ENCODE measurements at places on chromosomes 1 and 21.

- DNase-seq = no peak
Observed at GRCh38 chr1:76833151-76833550, 34.1 kb upstream of the ST6GALNAC5 start.

- DNase-seq = no peak
Observed at GRCh38 chr1:109762039-109762585, 1.6 kb downstream of the EPS8L3 start.

- DNase-seq = no peak
Observed at GRCh38 chr1:92957030-92957734, 4.1 kb downstream of the DIPK1A start.

DNA sequence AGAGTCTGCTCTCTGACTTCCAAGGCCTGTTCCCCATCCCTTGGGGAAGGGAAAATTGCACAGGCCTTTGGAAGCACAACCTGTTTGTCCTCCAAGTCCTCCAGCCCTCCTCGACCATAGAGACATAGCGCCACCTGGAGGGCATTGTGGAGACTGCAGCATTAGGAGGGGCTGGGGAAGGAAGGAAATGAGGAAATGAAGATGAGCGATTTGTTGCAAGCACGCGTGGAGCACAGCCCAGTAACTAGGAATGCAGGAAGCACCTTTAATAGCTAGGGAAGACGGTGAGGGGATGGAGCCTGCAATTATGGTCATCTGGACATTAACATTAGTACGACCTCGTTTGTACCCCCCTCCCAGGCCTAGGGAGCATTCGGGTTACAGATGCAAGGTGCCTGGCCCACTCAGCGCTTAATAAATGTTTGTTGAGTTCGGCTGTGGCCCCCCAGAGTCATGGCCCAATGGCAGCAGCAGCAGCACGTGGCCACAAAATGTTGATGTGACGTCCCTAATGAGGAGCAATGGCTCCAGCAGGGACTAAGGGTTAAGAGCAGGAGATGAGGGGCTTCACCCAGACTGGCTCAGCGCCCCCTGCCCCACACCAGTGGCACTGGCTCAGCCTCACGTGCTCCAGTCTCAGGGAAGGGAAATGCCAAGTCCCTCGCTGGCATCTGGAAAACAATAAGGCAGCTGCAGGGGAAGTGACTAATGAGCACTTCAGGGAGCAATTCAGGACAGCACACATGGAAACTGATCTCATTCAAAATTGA lies 8.0 kb upstream of the CAMK2N1 start:
- DNase-seq = peak; percentile 42

- DNase-seq = peak; percentile 66
Observed at GRCh38 chr1:63773815-63774616, at the start of gene ROR1. TSS of gene ROR1 (plus strand) at chr1:63774017.

DNA sequence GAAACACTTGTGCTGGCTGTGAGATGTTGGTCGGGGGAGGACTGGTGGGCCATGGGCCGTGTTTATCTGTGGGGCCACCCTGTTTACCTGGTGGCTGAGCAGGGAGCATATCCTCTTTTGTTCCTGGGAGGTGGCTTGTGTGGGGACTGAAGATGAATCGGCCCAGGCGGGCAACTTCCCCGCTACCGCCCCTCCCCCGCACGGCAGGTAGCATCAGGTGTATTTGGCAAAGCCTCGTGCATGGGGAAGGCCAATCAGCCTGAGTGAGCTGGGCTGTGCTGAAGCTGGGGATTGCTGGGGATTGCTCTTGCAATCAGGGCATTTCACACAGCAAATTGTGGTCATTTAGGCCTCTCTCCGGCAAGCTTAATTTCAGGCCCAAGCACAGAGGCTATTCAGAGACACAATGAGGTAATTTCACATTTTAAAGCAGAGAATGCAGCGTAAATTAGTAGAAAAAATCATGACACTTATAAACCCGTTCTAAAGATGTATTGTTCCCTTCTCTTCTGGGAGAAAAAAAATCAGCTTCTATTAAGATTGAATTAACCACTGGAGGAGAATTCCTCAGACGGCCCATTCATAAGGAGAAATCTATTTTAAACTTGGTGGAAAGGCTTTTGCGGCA lies 197.7 kb upstream of the POU3F1 start:
- DNase-seq = no peak

DNA sequence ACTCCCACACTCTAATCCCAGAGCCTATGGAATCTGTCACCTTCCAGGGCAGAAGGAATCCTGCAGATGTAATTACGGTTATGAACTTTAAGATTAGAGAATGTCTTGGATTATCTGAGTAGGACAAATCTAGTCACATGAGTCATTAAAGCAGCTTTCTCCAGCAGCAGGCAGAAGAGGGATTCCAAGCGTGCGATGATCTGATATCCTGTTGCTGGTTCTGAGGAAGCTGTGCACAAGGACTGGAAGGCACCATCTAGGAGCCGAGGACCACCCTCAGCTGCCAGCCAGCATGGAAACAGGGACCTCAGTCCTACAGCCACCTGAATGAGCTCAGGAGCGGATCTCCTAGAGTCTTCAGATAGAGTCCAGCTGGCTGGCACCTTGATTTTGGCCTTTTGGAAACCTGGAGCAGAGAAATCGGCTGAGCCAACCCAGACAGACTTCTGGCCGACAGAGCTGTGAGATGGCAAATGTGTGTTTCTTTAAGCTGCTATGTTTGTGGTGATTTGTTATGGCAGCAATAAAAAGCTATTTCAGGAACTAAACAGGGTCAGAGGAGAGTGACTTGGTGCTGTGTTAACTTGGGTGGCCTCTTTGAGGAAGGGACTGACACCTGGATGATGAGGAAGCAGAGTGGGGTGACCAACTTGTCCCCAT lies 34.5 kb downstream of the LRRN2 start:
- no peak for DNase-seq

DNA sequence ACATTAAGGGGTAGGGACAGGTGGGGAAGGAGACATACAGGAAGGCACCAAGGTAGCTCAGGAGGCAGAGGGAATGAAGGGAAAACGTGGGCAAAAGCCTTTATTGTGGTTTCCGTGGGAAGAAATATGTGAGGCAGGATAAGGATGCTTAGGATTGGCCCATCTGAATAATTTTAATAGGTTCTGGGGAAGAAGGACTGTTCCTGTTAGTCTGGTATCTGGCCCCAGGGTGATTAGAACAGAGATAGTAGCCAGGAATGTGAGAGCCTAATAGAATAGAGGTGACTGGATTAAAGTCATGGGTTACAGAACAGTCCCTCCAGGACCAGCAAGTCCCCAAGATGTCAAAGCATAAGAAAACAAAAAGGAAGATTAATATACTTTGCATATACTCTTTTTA lies 545.2 kb upstream of the CAMK1G start:
- DNase-seq = no peak

DNA sequence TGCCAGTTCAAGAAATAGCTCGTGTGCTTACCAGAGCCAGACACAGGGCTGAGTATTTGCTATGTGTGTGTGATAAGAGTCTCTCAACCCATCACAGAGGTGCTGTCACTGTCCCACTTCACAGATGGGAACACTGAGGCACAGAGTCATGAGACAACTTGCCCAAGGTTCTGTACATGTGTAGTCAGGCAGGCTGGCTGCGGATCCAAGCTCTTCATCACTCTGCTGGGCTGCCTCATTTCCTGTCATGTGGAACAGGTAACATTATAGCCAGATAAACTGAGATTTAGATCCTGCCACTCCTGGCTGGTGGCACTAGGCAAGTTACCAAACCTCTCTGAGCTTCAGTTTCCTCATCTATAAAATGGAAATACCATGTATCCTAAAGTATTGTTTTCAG lies 77.8 kb downstream of the ITPKB start:
- no peak for DNase-seq

DNA sequence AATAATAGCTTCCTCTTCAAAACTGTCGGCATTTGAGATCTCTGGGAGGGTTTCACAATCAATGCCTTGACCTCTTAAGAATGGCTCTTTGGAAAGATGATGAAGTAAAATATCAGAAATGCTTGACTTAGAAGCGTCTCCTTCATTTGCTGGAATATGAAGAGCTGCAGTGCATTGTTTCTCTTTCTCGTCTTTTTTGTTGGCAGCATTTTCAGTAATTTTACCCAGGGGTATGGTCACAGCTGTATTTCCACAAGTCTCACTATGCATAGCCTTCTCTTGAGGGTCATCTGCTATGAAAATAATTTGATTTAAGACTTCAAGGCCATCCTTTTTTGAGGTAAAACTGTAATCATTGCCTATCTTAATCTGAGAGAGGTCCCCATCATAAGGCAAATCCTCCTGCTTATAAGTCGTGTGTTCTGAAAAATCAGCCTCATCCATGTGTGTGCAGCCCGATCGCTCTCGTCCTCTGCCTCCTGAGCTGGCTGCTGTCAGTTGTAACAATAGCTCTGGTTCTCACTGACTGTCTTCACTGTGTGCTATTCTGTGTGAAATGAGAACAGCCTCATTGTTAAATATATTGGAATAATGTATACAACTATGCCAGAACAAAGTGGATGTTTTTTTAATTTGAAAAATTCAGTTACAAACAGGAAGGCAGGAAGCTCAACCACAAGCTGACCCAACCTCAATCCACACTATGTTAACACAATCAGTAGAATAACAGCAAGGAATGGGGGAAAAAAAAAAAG lies 4.5 kb downstream of the AKNAD1 start:
- DNase-seq = no peak

- DNase-seq = peak; percentile 6
Observed at GRCh38 chr1:233440951-233441401, 113.5 kb downstream of the MAP3K21 start.

DNA sequence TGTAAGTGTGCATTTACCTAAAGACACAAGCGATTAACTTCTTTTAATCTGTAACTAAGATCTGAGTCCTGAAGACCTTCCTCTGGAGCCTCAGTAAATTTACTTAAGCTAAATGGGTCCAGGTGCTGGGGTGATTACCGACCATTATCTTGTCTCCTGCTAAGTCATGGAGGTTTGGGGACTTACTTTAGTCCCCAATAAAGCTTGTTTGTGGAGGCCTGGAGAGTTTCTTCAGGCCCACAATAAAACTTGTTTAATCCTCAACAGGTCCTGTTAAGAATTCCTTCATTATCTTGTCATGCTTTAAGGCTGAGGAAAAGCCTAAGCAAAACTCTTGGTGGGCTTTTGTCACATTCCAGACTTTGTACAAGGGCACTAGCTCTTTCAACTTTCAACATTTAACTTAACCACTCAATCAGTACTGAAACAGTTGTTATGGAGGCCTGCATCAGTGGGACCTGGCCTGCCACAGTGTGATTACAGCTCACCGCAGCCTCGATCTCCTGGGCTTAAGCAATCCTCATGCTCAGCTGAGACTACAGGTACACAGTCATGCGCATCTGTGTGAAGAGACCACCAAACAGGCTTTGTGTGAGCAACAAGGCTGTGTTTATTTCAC lies 84.0 kb downstream of the FMO4 start:
- no peak for DNase-seq

DNA sequence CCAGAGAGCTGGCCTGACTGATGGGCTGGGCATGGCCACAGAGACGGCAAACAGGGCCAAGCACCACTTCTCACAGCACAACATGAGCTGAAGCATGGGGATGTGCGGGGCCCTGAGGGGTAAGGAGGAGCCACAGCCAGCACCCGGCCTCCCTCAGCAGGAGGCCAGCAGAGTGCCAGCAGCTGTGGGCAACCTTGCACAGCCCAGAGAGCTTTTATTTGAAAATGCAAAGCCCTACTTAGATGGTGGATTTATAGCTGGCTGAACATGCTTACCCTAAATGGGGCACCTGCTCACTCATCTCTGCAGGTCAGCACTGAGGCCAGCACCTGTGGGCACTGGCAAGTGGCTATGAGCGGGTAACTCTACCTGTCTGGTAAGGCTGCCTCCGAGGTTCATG lies 44.1 kb downstream of the SLC66A1 start:
- no peak for DNase-seq

DNA sequence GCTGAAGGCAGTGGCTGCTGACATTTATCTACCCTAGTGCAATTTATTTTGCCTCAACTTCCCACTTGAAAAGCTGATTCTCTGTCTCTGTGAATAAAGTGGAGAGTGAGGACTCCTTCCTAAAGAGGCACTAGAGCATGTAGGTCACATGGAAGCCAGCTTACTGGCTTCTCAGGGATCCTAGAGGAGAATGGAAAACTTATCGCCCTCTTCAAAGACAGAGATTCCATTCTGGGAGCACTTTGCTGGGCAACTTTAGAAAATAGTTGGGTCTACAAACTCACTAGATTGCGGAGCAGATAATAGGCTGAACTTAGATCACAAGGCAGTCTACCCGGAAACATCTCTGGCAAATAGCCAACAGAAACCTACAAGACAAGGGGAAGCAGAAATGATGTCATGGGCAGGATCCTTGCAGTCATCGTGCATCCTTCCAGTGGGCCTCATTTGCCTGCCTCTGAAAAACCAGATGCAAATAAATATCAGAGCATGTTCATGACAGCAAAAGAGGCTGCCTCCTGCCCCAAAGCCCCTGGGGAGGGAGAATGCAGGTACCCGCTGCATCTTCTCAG lies 104.8 kb upstream of the BARHL2 start:
- peak; percentile 12 for DNase-seq

DNA sequence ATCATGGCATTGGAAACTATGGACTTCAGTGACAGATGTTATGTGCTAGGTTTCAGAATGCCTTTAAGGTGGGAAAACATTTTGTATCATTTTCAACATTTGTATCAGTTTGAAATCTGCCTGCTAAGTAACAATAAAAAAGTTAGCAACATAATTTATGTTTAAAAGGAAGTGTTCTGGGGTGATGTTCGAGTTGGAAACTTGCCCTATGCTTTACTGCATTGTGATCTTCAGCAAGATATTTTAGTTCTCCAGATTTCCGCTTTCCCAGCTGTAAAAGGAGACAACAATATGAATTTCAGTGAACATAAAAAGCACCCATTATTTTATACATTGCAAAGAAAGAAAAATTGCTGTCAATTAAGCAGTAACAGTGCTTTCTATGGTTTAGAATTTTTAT lies 187.4 kb downstream of the DISC1 start:
- DNase-seq = no peak

- DNase-seq = no peak
Observed at GRCh38 chr1:58502519-58502918, 44.0 kb downstream of the OMA1 start.

DNA sequence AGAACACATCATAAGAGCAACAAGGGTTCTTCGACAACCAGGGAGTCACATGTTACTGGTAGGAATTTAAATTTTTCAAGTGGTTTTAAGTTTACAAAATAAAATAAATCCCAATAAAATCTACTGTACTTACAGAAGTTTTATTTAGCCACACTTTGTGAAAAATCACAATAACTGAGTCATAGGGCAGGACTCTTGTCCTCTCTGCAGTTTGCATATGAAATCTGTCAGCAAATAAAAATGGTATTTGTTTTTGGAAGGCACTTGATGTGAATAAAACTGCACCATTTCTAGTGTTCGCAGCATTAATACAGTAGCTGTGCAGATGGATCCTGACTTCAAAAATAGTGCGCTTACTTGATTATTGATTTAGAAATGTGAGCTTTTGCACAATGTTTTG lies 150.4 kb downstream of the LBR start:
- no peak for DNase-seq

- no peak for DNase-seq
Observed at GRCh38 chr1:177591155-177591554, 378.7 kb downstream of the SEC16B start.

DNA sequence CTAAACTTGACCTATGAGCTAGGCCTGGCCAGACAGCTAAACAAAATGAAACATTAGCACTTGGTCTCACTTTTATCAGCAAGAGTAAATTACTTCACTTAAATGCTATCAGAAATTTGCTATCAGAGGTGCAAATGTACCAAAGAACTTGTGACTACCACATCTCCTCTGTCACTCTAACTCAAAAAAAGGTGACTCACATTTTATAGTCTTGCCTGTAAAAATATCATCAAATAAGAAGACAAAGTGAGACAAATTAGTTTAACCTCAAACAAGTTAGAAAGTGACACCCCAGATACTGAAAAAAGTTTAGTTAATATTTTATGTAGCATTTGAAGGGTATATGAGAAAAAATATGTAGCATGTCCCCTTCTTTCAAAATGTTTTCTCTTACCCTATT lies 76.9 kb downstream of the EPS15 start:
- DNase-seq = no peak

All from NCI-H526 treated with DMSO at 0.1 percent for 48 hours (cell line).